ENCODE measurements at places on chromosomes 6 and 20. TPM values are rescaled to one million over a fixed set of nuclear protein-coding genes. Genes with fewer than 3 reads are reported as not detected.

Gene MPIG6B
- not detected for total RNA-seq

Gene SH3BGRL2
- total RNA-seq, result 0.07 TPM

Gene TBXT
- not detected for total RNA-seq

Gene STX11
- total RNA-seq, result 15.5 TPM

Gene GRM1
- total RNA-seq, result not detected

Gene TREM2
- not detected for total RNA-seq

Measured in activated CD4-positive, alpha-beta T cell treated with anti-CD3 and anti-CD28 coated beads, Interleukin-2, amount 10 ng/mL, durations not matched to agents 24 days and 14 days (primary cell).